ENCODE measurements at places on chromosomes 4 and X.

DNA sequence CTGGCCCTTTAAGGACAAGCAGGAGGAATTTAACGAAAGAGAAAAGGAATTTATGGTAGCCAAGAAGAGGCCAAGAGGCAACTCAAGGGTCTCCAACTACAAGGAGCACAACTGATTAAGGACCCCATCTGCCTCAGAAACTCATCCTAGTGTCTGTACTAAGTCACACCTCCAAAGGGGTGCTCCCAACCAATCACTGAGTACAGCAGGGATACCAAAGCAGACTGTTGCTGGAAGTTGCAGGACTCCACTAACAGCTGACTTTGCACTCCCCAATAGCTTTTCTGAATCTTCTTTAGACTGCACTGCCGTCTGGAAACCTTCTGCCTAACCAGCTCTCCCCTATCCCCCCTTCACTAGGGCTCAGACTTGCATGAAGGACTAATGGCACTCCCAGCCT lies 50.6 kb downstream of the ATP11C start:
- DNase-seq = no peak

GRCh38 chrX:18725310-18725943 lies 18.0 kb downstream of the PPEF1 start:
- no peak for DNase-seq

DNA sequence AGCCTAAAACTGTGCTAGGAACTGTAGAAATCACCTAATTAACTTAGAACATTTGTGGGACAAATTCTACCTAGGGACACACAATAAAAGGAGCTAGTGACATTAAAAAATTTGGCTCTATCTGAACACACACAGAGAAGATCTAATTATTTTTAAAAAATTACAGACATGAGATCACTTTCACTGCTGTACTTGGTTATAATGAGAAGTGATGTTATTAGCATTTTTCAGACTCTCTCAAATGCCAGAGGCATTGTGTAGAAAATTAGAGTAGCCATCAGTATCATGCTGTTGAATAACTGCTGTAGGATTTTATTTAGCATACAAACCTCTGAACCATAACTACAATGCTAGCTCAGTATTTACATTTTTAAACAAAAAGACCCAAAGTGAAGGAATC lies 109.1 kb upstream of the ANK2 start:
- no peak for DNase-seq

- no peak for DNase-seq
These were observed 209.5 kb downstream of the HS6ST2 start for GRCh38 chrX:132748909-132749308.

GRCh38 chr4:7196736-7197135 lies 4.4 kb downstream of the SORCS2 start:
- no peak for DNase-seq

GRCh38 chr4:86848136-86848535 lies 1.0 kb downstream of the SLC10A6 start:
- no peak for DNase-seq

Data from eye (tissue), 1 donor.